ENCODE measurements at places on chromosomes 7 and 10.

DNA sequence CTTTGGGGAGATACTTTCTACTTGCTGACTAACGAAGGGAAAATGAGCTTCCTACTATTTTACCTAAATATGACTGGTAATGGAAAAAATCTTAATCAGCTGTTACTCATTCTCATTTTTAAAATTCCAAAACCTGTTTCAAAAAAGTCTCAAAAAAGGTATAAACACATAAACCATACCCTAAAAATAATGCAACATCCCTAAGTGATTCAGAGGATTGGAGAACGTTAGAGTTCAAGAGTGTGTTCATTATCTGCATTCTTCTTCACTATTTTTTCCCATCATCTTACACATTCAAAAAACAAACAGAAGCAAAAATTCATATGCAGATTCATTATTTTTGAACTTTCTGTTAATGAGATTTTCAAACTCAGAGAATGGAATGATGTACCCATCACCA is 150.4 kb upstream of the GNAI1 start:
- DNase-seq: no peak

GRCh38 chr10:123150271-123150985 is 2.5 kb downstream of the HMX2 start:
- DNase-seq: no peak

- peak; percentile 38 for DNase-seq
Measured at GRCh38 chr10:50621968-50622705, 1.6 kb downstream of the SGMS1 start.

DNA sequence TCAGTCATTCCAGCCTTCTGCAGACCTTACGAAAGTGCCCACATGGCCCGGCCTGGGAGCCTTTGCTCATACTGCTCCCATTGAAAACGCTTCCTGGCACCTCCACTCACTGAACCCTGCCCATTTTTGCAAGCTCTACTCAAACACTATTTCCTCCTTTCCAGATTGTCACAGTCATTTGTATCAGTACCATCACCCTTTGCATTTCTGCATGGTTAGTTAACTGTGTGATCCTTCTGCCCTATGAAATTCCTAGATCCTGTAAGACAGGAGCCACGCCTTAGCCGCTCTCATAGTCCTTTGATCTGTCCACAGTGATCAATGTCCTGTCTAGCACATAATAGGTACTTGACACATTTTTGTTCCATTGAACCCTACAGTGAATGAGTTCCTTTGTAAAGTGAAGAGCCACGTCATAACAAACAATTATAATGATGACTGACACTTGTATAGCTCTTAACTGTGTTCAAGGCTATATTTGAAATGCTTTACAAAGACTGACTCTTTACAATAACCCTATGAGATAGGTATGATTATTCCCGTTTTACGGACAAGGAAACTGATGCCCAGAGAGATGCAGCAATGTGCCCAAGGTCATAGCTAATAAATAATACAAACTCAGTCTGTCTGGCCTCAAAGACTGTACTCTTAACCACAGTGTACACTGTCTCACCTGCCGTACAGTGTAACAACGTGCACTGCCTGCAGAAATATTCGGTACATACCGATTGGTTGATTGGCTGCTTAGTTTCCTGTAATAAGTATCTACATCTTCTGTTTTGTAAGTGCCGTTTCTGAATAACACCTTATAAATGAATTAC is 16.6 kb upstream of the ITIH2 start:
- DNase-seq: no peak

DNA sequence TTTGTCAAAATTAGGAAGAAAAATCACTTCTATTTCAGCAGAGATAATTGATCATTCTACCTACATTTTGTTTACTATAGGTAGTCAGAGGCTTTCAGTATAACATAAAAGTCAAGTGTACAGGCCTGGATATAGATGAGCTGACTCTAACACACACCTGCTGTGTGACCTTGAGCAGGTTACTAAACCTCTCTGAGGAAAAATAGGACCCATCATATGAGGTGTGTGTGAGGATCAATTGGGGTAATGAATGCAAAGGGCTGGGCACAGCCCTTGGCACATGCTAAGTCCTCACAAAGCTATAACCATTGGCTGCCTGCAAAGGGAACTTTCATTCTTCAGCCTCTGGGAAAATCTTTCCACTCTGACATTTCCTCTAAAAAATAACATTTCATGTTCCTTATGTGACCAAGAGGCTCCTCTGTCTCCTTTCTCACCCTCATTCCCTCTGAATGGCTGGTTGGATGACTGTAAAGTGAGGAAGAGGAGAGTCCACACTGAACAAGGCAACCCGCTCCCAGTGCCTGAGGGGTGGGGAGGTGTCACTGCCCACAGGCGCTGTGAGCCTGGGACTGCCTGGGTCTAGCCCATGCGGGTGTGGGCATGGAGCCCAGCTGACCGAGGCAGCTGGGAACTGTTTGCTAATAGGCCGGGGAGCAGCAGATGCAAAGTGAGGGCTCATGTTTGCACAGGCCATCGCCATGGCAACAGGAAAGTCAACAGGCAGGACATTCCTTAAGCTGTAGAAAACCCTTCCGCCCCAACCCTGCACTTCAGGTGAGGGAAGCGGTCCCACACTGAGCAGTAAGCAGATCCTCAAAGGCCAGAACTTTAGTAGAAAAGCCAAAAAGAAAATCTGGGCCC is 36.8 kb downstream of the MYOF start:
- peak; percentile 64 for DNase-seq

DNA sequence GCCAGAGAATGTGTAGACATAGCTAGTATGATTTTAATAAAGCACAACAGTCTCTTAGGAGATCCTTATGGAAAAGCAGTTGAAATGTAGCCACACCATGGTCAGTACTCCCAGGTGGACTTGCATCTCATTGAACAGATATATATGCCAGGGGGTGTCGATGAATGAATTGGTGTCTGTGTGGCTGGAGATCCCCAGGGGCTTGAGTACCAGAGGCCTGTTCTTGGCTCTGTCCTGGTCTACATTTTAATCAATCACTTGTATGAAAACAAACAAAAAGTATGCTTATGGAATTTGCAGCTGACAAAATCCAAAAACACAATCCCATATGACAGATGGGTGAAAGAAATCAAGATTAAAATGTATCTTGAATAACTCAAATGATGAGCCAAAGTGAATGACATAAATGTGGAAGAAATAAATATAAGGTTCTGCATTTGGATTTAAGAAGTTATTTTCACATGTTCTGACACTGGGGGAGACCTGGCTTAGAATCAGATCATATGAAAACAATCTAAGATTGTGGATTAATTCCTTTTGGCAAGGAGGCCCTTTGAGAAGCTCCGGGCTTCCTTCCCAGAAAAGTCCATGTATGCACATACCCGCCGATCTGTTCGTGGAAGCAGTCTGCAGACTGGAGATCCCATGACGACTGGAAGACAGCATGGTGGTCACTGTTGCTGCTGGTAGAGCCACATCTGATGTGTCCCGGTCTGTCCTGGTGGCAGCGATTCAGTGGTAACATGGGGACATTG is 15.6 kb downstream of the CLEC2L start:
- no peak for DNase-seq

- no peak for DNase-seq
Measured at GRCh38 chr10:103983367-103983911, 16.5 kb downstream of the SLK start.

DNA sequence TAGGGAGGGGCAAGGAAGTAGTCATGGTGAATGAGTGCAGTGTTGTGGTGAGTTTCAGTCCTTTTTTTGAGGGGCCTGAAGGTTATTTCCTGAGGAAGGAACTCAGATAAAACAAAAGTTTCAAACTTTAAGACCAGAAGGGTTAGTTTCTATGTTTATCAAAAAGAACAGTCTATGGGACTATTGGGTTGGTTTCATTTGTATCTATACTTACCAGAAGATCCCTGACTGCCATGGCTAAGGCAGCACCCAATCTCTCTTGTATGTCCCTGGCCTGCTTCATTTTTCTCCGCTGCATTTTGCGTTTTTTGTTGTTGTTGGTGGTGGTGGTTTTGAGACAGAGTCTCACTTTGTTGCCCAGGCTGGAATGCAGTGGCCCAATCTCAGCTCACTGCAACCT is 19.3 kb upstream of the GAD2 start:
- no peak for DNase-seq

DNA sequence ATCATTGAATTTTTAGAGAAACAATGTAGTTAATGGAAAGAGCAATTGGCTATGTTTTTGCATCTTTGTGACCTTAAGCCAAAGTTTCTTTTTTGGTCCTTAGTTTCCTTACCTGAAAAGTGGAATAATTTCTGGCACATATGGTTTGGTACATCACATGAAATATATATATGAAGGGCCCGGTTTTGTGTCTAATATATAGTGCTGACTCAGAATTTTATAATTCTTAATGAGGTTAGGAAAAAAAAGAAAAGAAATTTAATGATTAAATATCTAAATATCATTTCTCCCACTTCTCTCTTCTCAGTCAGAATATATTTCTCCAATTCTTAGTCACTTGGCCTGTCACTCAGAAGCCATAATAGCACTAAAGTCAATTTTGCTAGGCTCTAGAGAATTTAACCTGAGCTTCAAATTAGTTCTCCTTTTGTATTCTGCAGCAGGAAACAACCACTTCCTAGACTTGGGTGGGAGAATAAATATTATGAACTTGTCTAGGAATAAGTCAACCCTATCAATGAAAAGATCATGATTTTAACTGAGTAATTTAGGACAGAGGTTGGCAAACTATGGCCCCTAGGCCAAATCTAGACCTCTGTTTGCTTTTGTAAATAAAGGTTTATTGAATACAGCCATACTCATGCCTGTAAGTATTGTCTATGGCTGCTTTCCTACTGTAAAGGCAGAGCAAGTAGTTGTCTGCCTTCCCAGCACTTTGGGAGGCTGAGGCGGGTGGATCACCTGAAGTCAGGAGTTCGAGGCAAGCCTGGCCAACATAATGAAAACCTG is 34.6 kb downstream of the PPP1R9A start:
- no peak for DNase-seq

GRCh38 chr10:130226012-130226411 is 89.8 kb downstream of the GLRX3 start:
- DNase-seq: no peak

DNA sequence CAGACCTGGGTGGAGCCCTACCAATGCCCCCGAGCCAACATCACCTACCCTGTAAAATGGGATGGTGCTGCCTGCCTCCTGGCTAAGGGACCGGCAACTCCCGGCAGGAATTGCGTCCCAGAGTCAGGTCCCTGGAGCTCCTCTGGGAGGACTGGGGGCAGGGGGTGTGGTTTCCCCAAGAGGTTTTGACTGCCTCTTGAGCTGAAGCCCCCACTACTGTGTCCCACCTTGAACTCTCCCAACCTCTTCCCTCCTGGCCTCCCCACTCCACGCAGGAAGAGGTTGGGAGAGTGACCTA is 1.3 kb downstream of the SH2B2 start:
- no peak for DNase-seq

DNA sequence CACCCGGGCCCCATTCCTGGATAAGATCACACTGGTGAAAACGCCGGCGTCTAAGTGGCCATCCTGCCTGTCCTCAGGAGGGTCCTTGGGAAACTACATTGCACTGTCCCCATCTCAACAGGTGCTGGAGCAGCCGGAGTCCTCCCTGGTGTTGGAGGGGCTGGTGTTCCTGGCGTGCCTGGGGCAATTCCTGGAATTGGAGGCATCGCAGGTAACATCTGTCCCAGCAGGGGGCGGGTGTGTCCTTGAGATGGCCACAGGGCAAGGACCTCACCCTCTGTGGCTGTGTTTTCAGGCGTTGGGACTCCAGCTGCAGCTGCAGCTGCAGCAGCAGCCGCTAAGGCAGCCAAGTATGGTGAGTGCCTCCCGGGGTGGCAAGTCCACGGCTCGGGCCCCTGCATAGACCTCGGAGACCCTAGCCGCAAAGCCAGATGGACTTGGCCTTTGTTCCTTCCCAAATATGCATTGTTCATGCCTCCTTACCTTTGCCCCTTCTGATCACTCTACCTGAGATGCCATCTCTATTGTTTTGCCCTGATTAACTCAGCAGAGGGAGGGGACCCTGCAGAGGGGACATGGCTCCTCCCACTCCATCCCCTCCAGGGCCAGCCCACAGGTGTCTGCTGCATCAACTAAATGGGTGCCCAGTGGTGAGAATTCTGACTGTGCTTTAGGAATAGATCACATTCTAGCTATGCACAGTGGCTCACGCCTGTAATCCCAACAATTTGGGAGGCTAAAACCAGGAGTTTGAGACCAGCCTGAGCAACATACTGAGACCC is 23.8 kb downstream of the ELN start:
- DNase-seq: no peak

DNA sequence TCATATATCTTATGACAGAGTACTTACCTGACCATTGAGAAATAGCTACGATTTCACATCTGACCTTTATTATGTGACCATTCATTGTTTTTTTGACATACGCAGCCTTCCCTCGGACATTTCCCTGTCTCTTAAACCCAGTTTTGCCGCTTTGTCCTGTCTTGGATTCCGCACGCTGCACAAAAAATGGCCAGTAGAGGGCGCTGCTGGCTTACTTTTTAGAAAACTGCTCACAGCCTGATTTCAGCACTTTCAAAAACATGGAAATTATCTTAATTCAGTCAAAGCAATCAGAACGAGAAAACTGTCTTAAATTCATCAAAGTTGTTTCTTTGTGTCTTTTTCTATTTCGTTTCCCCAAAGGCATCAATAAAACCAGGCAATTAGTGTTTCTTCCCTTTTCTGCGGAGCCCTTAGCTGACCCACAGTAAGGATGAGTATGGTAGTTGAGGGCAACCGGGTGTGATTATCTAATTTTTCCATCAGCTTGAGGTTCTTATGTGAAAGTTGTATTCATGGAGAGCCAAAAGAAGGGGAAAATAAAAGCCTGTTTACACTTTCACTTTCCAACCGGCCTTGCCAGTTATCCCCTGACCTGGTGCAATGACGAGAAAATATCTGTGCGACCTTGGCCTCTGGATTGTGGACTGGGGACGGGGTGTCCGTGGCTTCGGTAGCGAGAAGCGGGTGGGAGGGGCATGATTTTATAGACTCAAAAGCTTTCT is 144.4 kb downstream of the DYNC1I1 start:
- DNase-seq: peak; percentile 51

DNA sequence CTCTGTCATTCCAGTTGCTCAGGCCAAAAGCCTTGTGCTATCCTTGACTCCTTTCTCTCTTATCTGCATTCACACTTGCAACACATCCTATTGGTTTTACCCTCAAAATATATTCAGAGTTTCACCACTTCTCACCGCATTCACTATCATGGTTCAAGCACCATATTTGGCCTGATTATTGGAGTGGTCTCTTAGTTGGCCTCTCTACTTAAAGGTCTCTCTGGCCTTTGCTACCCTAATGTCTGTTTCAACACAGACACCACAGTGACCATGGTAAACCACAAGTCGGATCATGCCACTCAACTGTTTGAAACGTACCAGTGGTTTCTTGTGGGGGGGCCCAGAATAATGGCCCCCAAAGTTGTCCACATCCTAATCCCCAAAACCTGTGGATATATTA is 15.2 kb upstream of the PDZD8 start:
- no peak for DNase-seq

- no peak for DNase-seq
Measured at GRCh38 chr10:11480687-11481086, 130.8 kb downstream of the USP6NL start.
